ENCODE measurements at places on chromosomes 4 and X. TPM values are rescaled to one million over a fixed set of nuclear protein-coding genes. Genes with fewer than 3 reads are reported as not detected.
A peak's percentile ranks its signal among the peaks of the same experiment; 100 is the strongest.

Gene ITM2A
- 29.6 TPM for total RNA-seq

Gene SPACA5
- total RNA-seq, result not detected

Gene COL4A5
- 13.1 TPM for total RNA-seq

Gene CHM
- 23.1 TPM for total RNA-seq

Gene NEIL3
- total RNA-seq, result 1.3 TPM

DNA sequence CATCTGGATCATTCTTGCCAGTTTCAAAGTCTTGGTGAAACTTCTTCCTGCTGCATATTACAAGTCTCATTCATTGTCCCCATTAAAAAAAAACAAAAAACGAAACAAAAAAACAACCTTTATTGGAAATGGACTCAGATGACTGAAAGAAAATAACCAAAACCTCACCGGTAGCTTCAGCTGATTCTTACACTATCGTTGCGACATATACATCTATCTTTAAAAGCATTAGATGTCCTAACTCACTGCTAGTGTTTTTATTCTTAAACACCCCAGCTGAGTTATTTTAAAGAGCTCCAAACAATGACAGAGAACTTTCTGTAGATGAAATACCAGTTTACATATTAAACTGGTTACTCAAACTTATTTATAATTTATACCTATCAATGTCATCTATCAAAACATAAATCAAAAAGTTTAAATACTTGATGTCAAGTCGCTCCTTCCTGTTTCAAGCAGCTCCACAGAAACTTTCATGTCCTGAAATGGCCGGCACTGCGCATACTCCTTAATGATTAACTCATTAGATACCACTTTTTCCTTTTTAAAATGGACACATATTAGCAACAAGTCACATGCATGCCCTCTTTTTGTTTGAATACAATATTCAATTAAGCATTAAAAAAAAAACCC lies 87.2 kb downstream of the HPRT1 start:
- DNase-seq, result no peak
- H3K4me1 ChIP-seq, result peaks cover 76% of the 10 kb centered on the region
- H3K36me3 ChIP-seq, result no peaks in the 10 kb centered on the region
- no peaks in the 10 kb centered on the region for H3K27me3 ChIP-seq

GRCh38 chrX:124981420-124981819 lies 338.3 kb upstream of the TEX13C start:
- no peak for DNase-seq
- H3K36me3 ChIP-seq, result no peaks in the 10 kb centered on the region
- no peaks in the 10 kb centered on the region for H3K27me3 ChIP-seq

DNA sequence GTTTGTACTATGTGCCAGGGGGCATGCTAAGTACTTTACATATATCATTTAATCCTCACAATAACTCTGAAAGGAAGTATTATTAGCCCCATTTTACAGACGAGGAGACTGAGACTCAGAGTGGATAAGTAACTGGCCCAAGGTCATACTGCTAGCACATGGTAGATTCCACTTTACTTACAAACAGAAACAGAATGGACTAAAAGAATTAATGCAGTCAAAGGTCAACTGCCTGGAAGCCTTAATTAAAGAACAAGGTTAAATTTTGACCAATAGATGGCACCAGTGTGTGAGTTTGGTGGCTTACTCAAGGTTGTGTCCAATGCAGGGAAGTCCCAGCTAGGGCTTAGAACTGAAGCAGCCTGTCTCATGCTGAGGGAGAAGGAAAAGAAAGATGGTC lies 4.7 kb downstream of the RIPPLY1 start:
- no peaks in the 10 kb centered on the region for H3K36me3 ChIP-seq
- DNase-seq, result no peak
- no peak overlapping the region for H3K27ac ChIP-seq
- no peaks in the 10 kb centered on the region for H3K4me1 ChIP-seq

DNA sequence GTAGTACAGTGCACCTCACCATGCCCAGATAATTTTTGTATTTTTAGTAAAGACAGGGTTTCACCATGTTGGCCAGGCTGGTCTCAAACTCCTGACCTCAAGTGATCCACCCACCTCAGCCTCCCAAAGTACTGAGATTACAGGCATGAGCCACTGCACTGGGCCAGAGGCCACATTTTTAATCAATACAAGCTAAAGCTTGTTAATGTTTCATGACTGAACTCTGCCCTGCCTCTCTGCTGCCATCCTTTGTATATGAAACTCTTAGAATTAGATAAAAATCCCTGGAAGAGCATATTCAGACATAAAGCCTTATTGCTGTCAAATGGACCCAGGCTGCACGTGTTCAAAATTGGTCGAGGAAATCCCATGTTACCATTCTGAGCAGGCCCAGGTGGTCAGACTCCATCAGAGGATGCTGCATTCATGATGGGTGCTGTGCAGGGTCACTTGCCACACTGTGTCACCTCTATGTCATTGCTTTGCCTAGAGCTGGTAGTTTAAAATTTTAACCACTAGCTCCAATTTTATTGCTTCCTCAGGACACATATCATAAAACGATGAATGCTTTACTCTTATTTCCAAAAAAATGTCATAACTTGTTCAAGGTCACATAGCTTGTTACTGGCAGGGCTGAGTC lies 45.2 kb downstream of the LNX1 start:
- no peaks in the 10 kb centered on the region for H3K36me3 ChIP-seq
- no peak overlapping the region for H3K27ac ChIP-seq
- H3K27me3 ChIP-seq, result no peaks in the 10 kb centered on the region
- no peaks in the 10 kb centered on the region for H3K4me1 ChIP-seq
- DNase-seq, result no peak

GRCh38 chr4:128859887-128860677 lies 50.6 kb downstream of the JADE1 start:
- no peak overlapping the region for H3K4me3 ChIP-seq
- peaks cover 52% of the 10 kb centered on the region for H3K36me3 ChIP-seq
- H3K27ac ChIP-seq, result peak overlapping the region; percentile 84
- no peak for DNase-seq

- DNase-seq, result no peak
- H3K4me1 ChIP-seq, result no peaks in the 10 kb centered on the region
- no peaks in the 10 kb centered on the region for H3K27me3 ChIP-seq
- no peaks in the 10 kb centered on the region for H3K36me3 ChIP-seq
- H3K4me3 ChIP-seq, result no peak overlapping the region
These were observed 22.5 kb downstream of the FAM241A start for GRCh38 chr4:112167794-112168193.

GRCh38 chr4:145375416-145375815 lies 106.2 kb upstream of the SMAD1 start:
- H3K36me3 ChIP-seq, result no peaks in the 10 kb centered on the region
- no peaks in the 10 kb centered on the region for H3K27me3 ChIP-seq
- no peak overlapping the region for H3K27ac ChIP-seq
- DNase-seq, result no peak

DNA sequence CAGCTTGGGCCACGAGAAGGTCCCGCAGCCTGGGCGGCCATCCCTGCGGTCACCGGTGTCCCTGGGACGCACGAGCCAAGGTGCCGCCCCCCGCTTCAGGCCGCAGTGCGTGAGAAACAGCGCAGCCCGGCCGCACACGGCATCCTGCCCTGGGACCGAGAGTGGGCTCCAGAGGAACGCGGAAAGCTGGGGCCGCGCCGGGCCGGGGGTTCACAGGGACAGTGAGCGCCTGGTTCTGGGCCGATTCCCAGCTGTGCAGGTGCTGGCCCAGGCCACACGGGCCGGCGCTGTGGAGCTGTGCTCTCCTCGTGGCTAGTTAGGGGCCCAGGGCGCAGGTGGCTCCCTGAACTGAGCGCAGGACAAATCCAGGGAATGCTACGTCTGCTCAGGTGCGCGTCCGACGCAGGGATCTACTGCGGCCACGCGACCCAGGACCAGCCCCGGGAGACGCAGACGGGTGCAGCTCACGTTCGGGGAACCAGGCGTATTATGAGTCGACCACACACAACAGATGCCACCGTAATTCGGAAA lies 25.8 kb upstream of the GTPBP6 start:
- DNase-seq, result peak; percentile 54
- peaks cover 6% of the 10 kb centered on the region for H3K36me3 ChIP-seq
- H3K27me3 ChIP-seq, result no peaks in the 10 kb centered on the region
- H3K4me1 ChIP-seq, result no peaks in the 10 kb centered on the region

- no peak overlapping the region for H3K27ac ChIP-seq
- no peaks in the 10 kb centered on the region for H3K27me3 ChIP-seq
- H3K4me1 ChIP-seq, result no peaks in the 10 kb centered on the region
These were observed 1469.0 kb downstream of the PCDH7 start for GRCh38 chr4:32189130-32189529.

DNA sequence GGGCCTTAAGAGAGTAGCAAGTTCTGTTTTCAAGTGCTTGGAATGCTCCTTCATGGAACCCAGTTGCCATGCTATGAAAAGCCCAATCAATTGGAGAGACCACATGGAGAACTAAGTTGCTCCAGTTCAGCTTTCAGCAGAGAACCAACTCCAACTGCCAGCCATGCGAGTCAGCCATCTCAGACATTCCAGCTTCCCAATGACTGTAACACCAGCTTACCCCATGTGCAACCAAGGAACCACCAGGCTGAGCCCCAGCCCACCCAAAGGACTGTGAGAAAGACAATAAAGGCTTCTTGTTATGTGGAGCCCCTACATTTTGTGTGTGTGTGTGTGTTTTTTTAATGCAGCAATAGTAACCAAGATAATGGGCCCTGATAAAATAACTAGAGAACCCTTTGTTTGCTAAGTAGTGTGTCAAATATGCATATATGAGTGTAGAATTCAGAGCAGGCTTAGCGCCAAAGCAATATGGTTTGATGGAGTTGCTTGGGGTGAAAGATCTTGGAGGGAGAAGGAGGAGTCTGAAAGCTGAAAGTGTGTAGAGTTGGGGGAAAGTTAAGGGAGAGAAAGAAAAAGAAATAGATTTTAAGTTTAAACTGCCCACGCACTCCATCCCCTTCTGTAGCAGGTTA lies 35.0 kb upstream of the CCKAR start:
- no peaks in the 10 kb centered on the region for H3K4me1 ChIP-seq
- DNase-seq, result no peak
- no peak overlapping the region for H3K27ac ChIP-seq
- no peaks in the 10 kb centered on the region for H3K36me3 ChIP-seq
